ENCODE measurements at places on chromosomes 7 and 10. TPM values are rescaled to one million over a fixed set of nuclear protein-coding genes. Genes with fewer than 3 reads are reported as not detected.

- DNase-seq: no peak
Observed at GRCh38 chr10:98959379-98959778, 276.3 kb downstream of the HPSE2 start.

- DNase-seq: no peak
Observed at GRCh38 chr10:11658801-11659368, 47.4 kb upstream of the USP6NL start.

DNA sequence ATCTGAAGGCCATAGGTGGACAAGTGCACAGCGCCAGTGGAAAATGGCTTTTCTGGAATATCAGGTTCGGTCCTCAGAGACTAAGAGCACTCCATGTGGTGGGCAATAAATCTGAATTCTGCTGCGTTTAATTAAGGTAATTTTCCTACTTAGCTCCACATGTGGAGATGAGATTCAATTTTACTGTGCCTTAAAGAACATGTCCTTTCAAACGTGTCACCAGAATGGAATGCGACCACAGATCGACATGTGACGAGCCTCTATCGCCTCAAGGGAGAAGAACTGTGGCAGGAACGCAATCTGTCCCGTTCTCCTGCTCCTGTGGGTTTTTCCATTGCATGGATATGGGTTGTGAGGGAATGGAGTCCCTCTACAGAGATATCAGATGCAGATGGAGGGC is 205.3 kb upstream of the ZNF32 start:
- no peak for DNase-seq

DNA sequence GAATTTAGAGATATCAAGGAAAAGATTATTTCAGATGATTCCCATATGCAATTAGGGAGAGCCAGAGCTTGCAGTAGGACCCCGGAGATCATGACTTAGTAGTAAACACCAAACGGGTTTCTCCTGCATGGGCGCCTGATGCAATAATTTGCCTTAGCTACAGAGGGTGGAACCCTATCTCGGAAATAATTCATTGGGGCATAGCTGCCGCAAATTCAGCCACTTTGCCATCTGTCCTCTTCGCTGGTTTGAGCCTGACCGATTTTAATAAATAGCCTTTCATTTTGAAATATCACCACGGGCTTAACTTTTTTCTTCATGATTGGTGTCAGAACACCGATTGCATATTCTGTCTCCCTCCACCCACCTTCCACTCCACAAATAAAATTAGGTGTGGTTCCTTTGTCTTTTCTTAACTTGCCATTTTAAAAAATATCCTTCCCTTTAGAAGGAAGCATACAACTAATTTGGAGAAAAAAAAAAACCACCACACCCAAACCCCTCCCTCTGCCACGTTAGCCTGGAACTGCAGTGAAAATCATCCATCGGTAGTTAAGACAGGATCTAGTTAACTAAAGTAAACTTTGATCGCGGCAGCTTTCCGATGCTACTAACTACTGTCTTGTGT is 1.4 kb downstream of the GARS1 start:
- peak; percentile 30 for DNase-seq

GRCh38 chr7:92674379-92674778 is 84.2 kb upstream of the FAM133B start:
- DNase-seq: no peak

DNA sequence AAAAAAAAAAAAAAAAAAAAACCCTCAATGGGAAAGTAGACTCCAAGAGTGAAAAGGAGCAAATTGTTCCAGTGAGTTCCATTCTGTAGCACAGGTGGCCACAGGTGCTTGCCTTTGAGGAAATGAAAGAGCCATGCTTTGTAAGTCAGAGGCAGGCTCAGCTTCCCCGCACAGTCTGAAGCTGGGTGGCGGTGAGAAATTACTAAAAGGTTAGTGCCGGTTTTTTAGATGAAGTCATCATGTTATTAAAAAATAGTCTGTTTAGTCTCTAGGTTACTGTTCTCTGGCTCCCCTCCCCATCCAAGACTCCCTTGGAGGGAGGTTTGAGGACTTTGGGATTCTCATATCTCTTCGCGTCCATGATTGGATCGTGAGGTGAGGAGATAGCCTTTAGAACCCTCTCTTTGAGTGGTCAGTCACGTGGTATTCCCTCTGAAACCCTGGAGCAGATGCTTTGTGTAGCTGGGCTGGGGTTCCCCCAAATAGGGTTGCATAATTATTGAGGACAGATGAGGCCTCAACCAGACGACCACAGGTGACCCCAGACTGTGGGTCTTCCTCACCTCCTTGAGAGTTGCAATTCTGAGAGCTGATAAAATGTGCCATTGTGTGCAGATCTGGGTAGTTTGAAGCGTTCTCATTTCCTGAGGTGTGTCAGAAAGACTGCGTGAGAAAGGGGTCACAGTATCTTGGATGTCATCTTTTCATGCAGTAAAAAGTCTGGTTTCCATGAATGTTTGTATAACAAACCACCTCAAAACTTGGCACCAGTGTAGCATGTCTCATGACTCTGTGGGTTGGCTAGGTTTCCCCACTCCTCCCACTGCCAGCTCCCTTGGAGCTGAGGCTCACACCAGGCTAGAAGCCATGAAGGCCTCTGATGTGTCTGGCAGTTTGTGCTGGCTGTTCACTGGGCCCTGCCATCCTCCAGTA is 27.1 kb downstream of the OGDH start:
- peak; percentile 93 for DNase-seq

GRCh38 chr7:135644154-135644553 is 18.2 kb upstream of the STMP1 start:
- DNase-seq: no peak

- DNase-seq: peak; percentile 82
Observed at GRCh38 chr10:28991333-28992270, 297.3 kb upstream of the LYZL1 start.

DNA sequence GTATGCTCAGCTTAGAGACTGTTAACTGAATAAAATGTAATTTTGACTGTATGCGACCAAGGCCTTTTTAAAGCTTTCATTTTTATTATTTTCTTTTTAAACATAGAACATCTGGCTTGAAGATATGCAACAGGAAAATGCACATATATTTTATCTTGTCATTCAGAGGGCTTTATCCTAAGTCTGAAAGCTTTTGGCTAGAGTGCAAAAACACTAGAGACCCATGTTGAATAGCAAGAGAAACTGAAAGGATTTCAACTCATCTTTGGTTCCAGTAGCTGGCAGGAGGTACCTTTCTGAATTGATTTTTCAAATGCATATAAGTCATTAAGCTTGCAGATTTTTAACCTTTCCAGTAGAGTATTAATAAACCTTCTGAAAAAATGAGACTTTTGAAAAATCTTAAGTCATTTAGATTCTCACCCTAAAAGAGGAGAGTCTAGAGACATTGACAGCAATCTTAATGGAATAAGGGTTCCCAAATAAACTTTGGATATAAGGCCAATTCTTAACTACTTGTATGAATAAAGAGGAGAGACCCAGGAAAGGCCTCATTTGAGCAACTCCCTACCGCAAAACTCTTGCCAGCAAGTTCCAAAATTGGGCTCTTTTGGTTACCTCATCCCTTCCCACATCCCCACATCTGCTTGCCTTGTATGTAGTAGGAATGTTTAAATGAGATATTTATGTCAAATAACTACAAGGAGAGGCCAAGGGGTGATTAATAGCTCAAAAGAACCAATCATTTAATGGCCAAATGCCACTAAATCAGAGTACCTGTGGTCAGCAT is 454.4 kb downstream of the HTR7 start:
- no peak for DNase-seq

- DNase-seq: no peak
Observed at GRCh38 chr7:618539-619367, 99.1 kb upstream of the PDGFA start.

DNA sequence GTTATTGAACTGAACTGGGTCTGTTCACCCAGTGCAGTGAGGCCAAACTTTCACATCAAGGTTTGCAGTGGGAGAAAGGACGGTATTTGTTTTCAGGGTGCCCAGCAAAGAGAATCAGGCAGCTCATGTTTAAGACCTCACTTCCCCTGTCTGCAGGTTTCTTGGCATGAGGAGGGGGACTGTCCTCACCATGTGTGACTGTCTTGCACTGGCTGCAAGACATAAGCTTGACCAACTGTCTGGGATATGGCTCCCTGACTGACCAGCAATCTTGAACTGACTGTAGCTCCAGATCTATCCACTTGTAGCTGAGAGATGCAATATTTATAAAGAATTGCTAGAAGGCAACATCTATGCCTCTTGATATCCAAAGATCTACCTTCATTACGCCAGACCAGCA is 39.9 kb downstream of the RAMP3 start:
- no peak for DNase-seq

The CYP2C9 gene
- not detected for total RNA-seq

The GRM3 gene
- total RNA-seq: not detected

The CTTNBP2 gene
- 47.5 TPM for total RNA-seq

The GRID1 gene
- 0.20 TPM for total RNA-seq
